ENCODE measurements at places on chromosomes 12 and 14.

GRCh38 chr12:88435334-88436076 lies 144.8 kb downstream of the KITLG start:
- DNase-seq = no peak

DNA sequence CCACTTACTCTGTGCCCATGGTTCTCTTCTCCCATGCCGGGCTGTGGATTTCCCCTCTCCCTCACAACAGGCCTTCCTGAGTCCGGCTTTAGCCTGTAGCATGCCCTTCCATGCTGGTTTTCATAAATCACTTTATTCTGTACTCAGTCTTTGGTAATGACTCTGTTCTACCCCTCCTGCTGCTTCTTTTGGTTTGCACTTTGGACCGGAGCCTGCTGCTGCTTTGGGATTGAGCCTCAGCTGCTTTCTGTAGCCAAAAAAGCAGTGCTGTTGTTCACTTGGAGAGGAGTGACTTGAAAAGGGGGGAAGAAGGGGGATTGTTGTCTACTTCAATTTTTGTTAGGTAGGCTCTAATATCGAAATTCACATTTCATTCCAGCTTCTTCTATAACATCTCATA lies 8.5 kb upstream of the SLC6A13 start:
- DNase-seq = no peak

- DNase-seq = no peak
These were observed 23.1 kb upstream of the KCNK10 start for GRCh38 chr14:88346048-88346639.

- peak; percentile 77 for DNase-seq
These were observed 567 bp downstream of the FUT8 start for GRCh38 chr14:65412856-65413738.

DNA sequence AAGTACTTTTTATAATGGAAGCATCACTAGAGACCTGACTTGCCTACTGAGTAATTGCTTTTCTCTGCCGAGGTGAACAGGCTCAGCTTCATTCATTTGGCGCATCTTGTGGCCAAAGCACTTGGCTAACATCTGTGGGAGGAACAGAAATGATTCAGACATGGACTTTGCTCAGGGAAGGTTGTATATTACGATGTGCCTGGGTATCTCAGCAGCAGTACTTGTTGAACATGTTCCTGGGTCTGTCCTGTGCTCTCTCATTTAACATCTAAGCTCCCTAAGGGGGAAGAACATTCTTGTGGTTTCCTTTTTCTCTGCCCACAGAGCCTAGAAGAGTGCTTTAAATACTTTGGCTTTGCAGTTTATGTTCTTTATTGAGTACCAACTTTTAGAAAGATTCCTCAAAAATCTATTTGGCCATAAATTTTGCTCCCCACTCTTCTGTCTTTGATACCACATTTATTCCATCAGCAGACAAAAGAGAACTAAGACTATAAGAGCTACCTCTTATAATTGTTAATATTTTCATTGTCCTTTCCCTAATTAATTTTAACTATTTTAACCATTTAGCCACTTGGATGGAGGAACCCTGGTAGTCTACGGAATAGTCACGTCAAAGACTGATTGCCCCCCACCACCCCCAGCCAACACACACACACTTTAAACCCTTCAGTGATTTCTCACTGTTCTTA lies 101.2 kb upstream of the EGLN3 start:
- DNase-seq = peak; percentile 59

DNA sequence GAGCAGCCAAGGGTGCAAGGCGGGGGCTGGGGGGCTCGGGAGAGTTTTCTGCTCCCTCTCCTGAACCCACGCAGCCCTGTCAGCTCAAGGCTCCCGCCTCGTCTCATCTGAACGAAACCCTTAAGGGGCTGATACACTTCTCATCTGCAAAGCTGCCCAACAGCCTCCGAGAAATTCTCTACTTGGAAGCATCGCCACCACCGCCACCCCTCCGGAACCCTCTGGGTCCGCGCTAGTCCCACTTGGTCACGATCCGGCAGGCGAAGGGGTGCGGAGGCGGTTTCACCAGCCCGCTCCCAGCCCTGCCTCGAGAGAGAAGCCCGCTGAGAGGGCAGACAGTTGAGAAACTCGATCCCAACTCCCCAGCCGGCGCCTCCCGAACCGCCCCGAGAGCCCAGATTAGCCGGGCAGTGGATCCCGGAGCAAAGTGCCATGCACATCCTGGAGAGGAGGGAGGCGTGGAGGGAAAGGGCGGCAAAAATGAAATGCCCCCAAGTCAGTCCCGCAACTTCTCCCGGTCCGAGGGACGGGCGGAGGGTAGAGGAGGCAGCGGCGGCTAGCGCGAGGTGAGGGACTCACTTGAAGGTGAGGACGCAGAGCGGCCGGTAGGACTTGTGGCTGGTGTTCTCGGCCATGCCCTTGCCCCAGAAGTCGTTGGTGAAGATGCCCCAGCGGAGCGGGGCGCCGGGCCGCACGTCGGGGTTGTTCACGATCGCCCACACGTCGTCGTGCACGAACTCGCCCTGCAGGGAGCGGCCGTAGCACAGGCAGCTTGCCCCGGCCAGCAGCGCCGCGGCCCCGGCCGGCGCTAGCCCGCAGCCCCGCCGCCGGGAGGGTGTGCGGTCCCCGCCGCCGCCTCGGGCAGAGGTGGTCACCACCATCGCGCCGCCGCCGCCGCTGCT lies 620 bp downstream of the TMTC1 start:
- no peak for DNase-seq

- DNase-seq = no peak
These were observed 14.1 kb downstream of the OSBPL8 start for GRCh38 chr12:76545486-76545885.

- no peak for DNase-seq
These were observed 192.7 kb downstream of the STXBP6 start for GRCh38 chr14:24857277-24857676.

DNA sequence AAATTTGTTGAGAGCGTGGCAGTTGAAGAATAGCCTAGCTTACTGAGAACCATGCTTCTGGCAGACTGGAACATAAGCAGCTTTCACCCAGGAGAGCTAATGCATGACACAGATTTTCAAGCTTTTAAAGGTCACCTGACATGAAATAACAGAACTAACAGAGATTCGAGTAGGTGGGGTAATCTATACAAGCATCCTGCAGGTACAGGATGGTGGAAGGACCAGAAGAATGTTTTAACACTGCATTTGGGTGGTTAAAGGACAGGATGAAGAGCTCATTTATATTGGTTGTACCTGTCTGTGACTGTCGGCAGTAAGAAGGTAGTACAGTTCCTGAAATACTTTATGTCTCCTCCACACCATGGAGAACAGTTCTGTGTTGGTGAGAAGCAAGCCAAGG lies 8.9 kb downstream of the PELI2 start:
- DNase-seq = no peak

- DNase-seq = no peak
These were observed 42.6 kb upstream of the PLEKHD1 start for GRCh38 chr14:69441948-69442347.

DNA sequence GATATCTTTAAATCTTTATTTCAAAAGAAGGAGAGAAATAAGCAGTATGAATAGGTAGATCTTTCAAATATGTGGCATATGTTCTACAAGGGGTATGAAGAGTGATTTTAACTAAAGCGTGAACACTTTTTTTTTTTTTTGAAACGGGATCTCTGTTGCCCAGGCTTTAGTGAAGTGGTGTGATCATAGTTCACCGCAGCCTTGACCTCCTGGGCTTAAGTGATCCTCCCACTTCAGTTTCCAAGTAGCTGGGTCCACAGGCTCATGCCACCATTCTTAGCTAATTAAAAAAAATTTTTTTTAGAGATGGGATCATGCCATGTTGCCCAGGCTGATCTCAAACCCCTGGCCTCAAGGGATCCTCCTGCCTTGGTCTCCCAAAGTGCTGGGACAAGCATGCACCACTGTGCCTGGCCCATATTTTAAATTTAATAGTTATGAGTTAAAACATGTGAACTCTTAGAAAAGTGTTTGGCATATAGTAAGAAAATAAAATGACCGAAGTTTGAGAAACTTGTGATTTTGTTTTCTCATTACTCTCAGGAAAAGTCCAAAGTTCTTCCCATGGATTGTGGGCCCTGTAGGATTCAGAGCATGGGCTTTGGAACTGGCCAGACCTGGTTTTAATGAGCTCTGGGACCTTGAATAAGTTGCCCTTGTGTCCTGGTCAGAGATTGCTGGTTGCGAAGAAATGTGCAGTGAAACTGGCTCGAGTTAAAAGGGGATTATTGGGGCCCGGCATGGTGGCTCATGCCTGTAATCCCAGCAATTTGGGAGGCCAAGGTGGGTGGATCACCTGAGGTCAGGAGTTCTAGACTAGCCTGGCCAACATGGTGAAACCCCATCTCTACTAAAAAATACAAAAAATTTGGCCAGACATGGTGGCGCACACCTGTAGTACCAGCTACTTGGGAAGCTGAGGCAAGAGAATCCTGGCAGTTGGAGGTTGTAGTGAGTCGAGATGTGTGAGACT lies 27.0 kb downstream of the SLC17A8 start:
- DNase-seq = no peak

DNA sequence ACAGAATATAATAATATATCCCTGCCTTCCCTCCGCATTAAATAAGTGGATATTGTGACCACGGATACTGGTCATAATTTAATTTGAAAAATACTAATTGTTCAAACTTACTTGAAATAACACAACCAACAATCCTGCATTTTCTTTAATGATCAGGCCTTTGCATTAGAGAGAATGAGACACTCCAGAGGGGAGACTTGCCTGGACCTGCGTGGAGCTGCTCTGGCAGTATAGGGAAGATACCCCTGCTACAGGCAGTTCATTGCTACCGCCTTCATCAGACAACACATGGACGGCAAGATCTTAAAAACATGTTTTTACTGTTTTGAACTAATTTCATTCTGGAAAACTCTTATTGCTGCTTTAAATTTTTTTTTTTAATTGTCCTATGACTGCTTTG lies 211.0 kb upstream of the FAR2 start:
- DNase-seq = no peak

DNA sequence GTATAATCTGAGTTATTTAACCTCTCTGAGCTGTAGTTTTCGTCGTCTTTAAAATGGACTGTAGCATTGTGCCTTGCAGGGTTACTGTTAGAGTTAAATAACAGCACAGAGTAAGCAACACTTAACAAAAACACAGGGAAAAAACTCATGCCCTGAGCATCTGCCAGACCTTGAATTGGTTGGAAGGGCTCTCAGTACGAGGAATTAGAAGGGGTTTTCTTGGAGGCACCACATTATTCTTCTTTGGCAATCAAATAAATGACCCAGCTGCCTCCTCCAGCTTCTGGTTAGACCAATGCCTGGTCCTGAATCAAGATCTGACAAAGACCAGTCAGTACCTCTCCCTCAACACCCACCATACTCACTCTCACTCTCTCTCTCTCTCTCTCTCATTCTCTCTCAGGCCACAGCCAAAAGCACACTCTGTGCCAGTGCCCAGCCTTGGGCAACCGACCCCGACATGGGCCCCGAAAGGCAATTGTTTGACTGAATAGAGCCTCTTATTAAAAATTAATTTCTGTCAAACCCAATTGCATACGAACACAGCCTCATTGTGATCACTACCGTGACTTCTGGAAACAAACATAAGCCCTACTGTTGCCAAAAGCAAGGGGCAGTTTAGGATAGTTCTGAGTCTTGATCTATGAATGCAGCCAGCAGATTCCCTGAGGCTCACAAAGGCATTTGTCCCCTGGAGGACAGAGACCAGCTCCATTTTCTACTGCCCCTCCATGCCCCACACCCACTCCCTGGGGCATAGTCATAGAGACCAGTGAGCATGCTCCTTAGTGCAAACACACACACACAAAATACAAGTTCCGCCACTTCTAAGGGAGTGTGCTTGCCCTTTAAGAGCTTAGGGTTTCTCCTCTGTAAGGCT lies 23.9 kb downstream of the DUSP6 start:
- no peak for DNase-seq

- DNase-seq = peak; percentile 0
These were observed 149.0 kb upstream of the GSC start for GRCh38 chr14:94918896-94919295.

GRCh38 chr12:27274706-27275105 lies 30.6 kb downstream of the STK38L start:
- DNase-seq = no peak

DNA sequence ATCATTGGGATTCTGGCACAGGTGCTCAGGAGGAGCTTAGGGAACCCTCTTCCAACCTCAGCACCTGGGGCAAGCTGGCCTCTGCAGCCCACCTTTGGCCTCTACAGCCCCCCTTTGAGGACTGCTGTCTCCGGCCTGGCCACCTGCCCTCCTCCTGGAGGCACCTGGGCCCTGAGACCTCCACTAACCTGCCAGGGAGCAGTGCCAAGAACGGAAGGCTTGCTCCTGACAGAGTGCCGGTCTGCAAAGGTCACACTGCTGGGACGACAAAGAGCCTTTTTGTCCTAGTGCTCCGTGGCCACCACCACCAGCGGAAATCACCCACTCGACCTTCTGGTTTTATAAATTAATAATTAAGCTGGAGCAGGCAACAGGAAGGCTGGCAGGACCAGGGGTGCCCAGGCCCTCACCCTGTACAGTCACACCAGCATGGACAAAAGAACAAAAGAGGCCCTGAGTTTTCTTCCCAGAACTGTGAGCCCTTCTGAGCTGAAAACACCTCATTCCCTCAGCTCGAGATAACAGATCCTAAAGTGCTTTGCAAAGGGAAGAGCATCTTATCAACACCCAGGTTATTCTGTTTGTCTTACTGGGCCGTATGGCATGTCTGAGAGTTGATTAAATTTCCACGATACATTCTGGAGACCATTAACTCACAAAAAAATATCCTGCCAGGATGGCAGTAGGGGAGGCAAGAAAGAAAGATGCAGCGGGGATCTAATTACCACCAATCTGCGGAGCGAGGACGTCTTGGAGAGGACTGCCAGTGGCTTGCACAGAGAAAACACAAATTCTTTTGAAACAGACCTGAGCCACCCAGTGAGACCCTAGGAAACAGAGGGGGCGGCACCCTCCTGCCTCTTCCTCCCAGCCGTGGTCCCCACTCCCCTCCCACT lies 8.2 kb downstream of the TESC start:
- DNase-seq = no peak

GRCh38 chr14:72014486-72014885 lies 82.3 kb downstream of the RGS6 start:
- DNase-seq = no peak

- no peak for DNase-seq
These were observed 5.5 kb downstream of the CEBPE start for GRCh38 chr14:23113431-23114119.

- no peak for DNase-seq
These were observed 163.6 kb upstream of the PLEKHG7 start for GRCh38 chr12:92539110-92539749.

GRCh38 chr14:105375635-105376057 lies 22.7 kb upstream of the TEX22 start:
- DNase-seq = no peak

GRCh38 chr14:44449680-44450079 lies 57.4 kb downstream of the FSCB start:
- DNase-seq = peak; percentile 39

GRCh38 chr14:104404922-104405321 lies 174.6 kb upstream of the C14orf180 start:
- no peak for DNase-seq

DNA sequence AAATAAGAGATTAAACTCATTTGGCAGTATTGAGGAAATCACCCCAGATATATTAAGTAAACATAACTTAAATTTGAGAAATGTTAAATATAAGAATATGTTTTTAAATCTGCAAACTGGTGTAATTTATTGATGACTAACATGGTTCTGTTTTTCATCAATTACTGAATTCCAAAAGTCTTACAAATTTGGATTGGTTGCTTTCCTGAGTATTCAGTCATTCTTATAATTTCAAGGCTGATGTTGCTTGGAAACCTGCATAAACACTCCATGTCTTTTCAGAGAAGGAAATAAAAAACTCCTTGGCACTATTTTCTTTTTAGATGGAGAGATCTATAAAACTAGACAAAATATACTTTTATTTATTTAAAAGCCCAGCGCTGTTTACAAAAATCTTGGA lies 71.7 kb downstream of the NOVA1 start:
- no peak for DNase-seq
